Fibroblast of skin of back (primary cell): ENCODE measurements at places on chromosomes 16 and 17.

- no peak for DNase-seq
These were observed 48.3 kb downstream of the C17orf67 start for GRCh38 chr17:56785405-56785804.

GRCh38 chr17:44581868-44582267 lies 24.6 kb downstream of the FZD2 start:
- DNase-seq: peak; percentile 15

DNA sequence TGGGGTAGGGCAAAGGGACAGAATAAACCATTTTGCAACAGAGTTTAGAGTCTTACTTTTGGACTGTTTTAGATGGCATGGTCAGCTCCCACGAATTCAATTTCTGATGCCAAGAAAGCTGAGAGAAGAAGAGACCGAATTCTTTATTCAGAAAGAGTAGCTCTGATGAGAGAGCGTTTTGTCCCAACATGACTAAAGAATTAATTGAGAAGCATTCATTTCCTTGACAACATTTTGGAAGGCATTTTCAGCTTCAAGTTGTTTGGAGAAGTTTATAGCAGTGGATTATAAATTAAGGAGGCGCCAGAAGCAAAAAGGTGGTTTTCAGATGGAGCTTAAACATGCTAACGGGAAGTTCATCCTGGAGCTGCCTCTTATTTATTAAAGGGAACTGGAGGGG lies 12.2 kb downstream of the GAN start:
- DNase-seq: no peak

DNA sequence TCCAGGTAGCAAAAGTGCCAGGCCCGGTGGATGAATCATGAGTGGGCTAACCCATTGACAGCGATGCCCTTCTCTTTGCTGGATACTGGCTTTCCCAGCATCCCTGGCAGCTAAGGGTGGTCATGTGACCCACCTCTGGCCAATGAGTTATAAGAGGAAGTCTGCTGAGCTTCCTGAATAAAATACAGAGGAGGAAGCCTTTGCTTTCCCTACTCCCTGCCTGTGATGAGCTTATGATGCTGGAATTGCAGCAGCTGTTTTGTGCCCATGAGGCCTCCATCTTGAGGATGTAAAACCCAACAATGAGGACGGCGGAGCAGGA lies 15.0 kb upstream of the ATP2A3 start:
- DNase-seq: no peak

- DNase-seq: no peak
These were observed 32.6 kb downstream of the FA2H start for GRCh38 chr16:74742051-74742481.

DNA sequence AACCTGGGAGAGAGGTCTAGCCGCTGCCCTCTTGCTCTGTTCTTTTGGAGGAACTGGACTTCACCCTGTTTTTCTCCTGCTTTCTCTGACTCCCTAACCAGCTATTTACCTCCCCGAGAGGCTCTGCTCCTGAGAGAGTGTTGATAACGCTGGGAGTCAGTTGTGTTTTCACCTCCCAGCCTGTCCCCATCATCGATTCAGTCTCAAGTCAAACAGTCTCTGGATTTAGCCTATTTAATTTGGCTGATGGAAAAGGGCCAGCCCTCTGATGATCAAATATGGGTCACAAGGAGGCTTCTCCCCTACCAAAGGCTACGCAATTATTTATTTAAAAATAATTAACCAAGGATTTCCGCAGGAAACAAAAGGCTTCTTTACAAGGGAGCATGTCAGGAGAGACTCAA lies 31.8 kb downstream of the HNF1B start:
- no peak for DNase-seq

DNA sequence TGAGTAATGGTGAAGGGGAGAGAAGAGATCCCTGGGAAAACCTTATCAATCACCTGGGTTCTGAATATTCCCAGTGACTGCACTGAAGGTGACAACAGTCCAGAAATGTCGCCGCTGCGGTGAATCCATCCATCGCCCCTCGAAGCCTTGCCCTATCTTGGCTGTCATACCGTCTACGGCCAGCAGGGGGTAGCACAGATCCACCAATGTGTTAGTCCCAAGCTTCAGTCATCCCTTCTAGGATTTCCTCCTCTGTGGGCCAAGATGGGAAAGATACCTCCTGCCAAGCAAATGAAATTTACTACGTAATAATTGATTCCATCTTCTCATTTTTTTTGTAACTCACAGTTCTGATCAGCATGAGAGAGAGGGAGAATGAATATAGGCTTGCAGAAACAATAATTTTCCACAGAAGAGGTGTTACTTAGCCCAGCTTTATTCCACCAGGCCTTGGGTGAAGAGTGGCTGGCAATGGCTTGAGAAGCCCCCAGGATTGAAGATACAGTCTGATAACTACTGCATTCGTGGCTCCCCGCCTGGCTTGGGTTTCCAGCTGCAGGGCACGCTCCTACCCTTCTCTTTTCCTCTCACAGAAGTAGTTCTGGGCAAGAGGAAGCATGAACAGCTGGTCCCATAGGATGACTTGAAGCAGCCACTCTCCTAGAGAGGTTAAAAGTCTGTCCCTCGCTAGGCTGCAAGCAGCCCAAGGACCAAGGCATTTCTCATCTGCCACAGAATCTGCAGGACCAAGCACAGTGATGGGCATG lies 2.6 kb upstream of the FMNL1 start:
- peak; percentile 76 for DNase-seq

- DNase-seq: no peak
These were observed 12.5 kb downstream of the KIF18B start for GRCh38 chr17:44935116-44935515.

- DNase-seq: no peak
These were observed 845 bp downstream of the SGCA start for GRCh38 chr17:50166518-50167181.

- peak; percentile 45 for DNase-seq
These were observed 4.9 kb downstream of the SDK2 start for GRCh38 chr17:73639322-73639721.

DNA sequence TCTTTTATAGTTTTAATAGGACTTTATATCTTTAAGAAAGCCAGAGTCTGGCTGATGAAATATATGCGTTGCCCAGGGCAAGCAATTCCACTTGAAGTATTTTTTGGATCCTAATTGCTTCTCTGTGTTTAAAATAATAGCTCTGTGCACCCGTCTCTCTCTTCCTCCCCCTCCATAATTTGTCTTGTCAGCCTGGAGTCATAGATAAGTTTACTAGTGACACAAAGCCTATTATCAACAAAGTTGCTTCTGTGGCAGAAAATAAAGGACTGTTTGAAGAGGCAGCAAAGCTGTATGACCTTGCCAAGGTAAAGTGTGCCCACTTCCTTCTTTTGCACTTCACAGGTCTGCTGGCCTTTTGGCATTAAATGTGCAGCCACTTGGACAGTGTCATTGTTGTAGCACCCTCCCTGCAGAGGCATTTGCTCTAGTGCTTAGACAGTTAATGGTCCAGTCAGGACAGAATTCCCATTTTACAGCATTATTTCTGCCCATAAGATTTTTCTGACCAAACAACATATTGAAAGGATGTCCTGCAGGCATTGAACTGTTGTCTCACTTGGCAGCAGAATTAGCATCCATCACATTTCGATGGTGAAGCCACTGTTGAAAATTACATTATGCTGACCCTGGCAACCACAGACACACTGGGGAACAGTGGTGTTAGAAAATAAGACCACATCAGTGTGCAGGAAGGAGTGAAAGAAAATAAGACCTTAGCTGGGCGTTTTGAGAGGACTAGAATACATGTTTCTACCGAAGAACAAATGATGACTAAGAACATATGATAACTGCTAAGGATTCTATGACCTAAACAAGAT lies 28.4 kb upstream of the SLC12A3 start:
- no peak for DNase-seq

DNA sequence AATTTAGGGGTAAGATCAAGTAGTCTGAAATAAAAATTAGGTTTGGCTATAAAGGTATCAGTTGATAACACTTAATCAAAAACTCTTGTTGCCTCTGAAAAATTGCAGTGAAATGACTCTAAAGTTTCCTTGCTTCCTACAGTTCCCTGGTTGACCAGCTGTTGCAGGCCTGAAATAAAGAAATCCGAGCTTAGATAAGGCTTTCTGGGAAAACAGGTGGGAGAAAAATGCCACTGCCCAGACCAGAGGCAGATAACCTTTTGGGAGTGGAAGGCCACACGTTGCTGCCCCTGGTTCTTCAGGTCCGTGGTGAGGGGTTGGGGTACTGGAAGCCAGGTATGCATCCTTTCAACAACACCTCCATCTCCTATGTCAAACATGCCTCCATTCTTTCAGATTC lies 111.3 kb downstream of the HS3ST3A1 start:
- DNase-seq: no peak

GRCh38 chr16:85947230-85948137 lies 48.5 kb downstream of the IRF8 start:
- DNase-seq: no peak

- DNase-seq: no peak
These were observed 1.3 kb upstream of the FSCN2 start for GRCh38 chr17:81526662-81527571.

DNA sequence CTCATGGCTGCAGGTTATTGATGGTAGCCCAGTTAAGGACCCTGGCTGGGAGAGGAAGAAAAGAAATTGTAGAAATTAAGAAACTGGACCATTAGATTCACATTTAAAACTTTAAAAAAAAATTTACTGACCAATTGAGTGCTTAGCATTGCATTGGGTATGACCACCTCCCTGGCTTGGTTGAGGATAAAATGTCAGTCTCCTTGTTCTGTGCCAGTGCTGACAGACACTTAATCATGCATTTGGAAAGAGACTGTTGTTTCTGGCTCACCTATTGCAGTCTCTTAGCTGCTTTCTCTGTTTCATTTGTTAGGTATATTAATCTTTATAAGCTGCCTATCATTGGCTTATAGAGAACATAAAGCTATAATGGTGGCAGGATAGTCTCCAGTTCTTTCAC lies 1.7 kb downstream of the MYH1 start:
- no peak for DNase-seq

DNA sequence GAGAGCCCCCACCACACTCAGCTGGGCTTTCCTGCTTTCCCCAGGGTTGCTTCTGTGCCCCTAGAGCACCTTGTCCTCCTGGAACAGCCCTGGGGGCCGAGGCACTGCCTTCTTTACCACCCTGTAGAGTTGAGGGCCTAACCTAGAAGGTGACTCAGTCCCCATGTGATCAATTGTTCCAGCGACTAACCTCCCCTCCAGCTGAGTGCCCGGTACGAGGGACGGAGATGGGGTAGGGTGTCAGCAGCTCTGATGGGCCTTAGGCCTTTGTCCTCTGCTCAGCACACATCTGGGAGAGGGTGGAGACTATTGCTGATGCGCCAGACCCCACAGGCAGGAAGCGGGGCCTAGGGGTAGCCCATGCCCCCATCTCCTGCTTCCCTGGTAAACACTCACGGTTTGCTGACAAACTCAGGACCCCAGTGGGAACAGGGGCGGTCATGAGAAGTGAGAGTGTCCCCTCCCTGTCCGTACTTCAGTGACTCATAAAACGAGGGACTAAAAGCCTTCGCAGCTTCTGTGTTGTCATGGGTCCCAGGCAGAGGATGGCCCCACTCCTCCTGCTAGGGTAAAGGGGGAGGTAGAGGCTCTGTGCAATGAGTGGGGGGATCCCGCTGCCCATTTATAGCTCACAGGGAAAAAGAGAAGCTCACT lies 33.1 kb downstream of the NECAB2 start:
- no peak for DNase-seq

DNA sequence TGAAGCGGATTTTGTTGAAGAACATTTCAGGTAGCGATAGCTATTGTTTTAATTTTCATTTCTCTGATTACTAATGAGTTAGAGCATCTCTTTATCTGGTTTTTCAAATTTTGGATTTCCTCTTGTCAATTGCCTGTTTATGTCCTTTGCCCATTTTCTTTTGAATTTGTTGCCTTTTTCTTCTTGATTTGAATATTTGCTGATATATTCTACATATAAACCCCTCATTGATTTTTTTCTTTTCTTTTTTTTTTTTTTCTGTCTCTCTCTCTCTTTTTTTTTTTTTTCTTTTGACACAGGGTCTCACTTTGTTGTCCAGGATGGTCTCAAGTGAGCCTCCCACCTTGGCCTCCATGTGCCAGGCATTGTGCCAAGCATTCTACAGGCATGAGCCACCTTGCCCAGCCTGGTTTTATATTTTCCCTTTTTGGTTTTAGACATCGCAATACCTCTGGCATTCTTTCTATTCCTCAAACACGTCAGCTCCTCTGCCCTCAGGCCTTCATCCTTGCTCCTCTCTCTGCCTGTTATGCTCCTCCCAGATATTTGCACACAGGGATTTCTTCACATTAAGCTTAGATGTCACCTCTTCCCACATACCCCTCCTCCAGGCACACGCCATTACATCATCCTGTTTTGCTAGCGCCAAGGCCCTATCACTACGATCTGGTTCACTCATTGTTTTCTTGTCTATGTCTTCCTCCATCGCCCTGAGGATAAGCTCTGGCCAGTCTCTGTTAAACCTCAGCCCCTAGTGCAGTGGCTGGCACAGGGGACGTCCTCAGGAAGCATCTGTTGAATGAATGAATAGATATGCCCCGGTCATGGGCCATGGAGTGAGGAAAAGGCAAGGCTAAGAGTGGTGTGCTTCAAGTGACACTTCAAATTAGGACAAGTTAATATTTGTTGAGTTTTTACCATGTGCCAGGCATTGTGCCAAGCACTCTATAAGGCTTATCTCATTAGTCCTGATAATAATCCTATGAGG lies 8.6 kb downstream of the SARM1 start:
- DNase-seq: peak; percentile 16

DNA sequence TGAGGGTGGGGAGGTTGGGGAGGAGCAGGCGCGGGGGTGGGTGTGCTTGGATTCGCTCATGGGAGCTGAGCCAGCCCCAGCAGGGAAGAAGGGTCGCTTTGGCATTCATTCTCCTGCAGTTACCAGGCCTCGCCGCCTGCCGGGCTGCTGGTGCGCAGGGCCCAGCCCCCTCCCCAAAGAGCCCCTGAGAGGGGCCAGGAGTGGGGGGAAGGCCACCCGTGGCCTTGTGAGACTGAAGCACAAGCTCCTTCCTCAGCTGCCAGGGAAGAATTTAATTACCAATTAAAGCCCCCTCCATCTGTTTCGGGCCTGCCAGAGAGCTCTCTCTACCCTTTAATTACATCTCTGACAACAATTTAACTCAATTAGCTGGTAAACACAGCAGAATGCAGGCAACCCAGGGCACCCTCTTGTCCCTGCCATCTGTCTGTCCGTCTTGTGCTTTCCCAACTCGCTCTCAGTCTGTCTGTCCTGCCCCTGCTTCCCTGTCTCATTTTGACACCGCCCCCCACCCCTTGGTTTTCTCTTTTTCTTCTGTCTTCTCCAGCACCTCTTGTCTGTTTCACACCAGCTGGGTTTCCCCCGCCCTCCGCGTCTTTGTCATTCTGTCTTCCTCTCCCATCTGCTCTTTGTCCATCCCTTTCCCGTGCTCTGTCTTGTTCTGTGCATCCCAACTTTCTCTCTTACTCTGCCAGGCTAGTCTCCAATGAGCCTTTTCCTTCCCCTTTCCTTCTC lies 32.7 kb downstream of the CDK5RAP3 start:
- DNase-seq: no peak
